Activated T-cell treated with anti-CD3 and anti-CD28 coated beads for 48 hours (primary cell): ENCODE measurements at places on chromosomes 11 and 22.

DNA sequence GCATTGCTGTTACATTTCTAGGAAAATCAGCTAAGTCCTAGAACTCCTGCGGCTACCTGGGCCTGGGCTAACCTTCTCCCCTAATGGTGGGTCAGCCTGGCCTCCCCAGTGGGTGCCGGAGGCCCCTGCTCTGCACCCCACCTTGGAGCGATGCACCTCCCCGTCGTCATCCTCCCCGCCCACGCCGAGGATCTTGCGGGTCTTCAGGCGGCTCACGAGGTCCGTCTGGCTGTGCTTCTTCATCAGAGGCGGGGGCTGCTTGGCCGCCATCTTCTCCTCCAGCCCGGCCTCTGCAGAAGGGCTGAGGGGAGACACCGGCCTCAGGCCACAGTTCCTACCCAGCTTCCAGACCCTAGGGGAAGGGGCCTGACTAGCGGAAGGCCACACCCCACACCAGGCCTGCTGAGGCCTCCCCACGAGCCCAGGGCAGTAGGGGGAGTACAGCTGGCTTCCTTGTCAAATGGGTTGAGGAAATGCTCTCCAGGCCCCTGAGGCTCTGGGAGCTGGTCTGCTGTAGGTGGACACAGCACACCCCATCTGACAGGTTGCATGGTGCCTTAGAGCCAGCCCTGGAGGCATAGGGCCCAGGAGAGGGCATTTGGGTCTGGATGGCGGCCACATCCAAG is 12.5 kb downstream of the TP53I11 start:
- DNase-seq: no peak

- DNase-seq: no peak
Observed at GRCh38 chr22:17586831-17587440, 23.6 kb downstream of the SLC25A18 start.

DNA sequence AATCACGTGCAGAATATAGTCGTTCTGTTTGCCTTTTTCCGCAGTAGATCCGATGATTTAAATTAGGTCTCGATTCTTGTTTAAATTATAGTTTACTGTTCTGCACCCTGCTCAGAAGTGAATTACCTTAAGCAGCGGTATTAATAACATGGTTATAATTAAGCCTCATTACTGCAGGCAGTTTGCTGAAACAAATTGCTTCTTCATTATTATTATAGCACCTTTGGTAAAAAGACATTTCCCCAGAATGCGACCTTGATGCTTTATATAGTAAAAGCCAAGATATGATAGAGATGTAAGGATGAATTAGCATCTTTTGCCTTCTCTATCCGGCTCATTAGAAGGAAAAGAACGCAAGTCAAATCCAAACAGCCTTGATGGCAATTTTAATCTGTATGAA is 625.2 kb upstream of the CADM1 start:
- DNase-seq: no peak

DNA sequence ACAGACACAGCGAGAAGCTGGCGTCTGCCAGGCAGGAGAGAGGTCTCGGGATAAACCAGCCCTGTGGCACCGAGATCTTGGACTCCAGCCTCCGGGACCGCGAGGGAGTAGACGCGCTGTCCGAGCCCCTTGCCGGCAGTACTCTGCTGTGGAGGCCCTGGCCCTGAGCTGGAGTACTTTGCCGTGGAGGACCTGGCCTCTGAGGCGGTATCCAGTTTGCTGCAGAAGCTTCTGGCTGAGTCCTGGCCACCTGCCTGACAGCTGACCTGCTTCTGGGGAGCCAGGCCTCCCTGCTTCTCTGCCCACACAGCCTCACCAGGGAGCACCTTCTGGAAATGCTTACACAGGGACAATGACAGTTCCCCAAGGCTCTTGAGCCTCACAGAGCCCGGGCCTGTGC is 31.6 kb upstream of the CARS1 start:
- no peak for DNase-seq

GRCh38 chr11:66918741-66919140 is 39.4 kb downstream of the PC start:
- no peak for DNase-seq

DNA sequence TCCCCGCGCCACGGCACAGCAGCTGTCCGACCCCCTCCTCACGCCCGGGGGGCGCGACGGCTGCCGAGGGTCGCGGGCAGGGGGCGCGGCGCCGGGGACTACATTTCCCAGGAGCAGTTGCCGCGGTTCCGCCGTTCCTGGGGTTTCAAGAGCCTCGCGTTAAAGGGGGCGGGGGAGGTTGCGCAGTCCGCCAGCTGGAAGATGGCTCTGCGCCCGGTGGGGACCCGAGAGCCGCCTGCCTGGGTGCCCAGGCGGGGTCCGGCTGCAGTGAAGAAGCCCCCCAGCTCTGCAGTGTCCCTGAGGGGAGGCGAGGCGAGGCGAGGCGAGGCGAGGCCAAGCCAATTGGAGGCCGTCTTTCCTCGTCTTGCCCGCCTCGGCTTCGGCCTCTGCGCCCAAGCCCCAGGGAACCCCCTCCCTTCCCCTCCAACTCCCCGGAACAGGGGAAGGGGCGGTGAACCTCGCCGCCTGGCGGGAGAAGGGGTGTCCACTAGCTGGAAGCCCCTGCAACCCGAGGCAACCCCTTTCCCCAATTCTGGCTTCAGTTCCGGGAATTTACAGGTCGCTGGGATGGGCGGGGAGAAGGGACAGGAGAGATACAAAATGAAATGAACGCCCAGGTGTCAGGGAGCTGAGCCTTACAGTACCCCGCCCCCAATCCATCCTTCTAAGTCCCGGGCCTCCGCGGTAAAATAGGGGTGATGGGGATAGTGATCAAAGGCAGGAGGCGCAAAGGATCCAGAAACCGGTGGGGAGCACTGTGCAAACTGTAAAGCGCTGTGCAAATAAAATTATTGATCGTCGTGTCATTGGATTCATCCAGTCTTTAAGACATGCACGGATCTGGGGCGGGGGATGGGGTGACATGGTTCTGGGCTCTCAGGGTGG is 5.2 kb upstream of the GCAT start:
- DNase-seq: no peak

DNA sequence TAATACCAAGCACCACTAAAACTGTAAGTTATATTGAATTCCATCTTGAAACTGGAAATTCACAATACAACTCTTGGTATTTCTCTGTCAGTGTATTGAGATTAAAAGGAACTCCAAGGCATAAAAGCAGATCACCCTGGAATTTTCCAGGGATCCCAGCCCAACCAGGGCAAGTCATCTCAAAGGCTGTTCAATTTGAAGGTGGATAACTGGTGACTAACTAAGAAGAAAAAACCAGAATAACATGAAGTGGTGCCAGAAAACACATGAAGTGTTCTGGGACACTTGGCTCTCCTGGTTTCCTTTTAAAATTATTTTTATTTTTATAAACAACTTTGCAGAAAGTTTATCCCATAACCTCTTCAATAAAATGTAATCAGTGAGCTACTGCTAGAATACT is 7.8 kb upstream of the BMAL1 start:
- DNase-seq: no peak

DNA sequence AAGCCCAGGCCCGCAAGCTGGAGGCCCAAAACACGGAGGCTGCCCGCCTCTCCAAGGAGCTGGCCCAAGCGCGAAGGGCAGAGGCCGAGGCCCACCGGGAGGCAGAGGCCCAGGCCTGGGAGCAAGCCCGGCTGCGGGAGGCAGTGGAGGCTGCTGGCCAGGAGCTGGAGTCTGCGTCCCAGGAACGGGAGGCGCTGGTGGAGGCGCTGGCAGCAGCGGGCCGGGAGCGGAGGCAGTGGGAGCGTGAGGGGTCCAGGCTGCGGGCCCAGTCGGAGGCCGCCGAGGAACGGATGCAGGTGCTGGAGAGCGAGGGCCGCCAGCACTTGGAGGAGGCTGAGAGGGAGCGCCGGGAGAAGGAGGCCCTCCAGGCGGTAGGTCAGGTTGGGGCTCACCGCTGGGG is 4.8 kb downstream of the CCDC88B start:
- no peak for DNase-seq

DNA sequence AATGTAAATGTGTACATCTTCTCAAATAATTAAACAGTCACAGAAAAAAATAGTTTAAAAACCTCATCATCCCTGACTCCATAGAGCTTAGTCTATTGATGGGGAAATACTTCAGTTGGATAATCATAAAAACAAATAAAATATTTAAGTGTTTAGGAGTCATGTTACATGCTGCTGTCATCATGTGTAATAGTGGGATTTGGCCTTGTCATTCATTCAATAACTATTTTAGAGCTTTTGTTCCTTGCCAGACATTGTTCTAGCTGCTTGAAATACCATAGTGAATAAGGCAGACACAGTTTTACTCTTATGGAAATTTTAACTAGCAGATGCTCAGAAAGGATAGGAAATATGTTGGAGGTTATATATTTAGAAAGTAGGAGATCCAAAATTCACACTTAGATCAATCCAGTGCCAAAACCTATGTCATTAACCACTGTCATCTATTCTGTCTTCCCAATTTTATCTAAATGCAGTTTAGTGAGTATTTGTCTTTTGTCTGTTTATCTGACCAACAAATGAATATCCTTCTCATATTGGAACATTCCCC is 324.7 kb downstream of the CASP12 start:
- no peak for DNase-seq

- no peak for DNase-seq
Observed at GRCh38 chr11:126951465-126951864, 49.1 kb downstream of the KIRREL3 start.

GRCh38 chr22:25159028-25159427 is 40.6 kb upstream of the CRYBB3 start:
- DNase-seq: no peak

DNA sequence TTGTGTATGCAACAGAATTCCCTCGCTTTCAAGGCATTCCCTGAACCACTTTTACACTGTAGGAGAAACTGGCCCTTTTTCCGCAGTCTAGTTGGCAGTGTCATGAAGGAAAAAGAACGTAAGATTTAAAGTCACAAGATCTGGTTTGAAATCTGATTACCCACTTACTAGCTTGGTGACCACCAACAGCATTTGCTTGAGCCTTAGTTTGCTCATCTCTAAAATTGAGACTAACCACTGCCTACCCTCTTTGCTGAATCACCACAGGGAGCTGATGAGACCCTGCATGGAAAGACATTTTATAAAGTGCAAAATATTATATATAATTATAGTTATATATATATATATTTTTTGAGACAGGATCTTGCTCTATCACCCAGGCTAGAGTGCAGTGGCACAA is 39.4 kb downstream of the SYTL2 start:
- DNase-seq: no peak

DNA sequence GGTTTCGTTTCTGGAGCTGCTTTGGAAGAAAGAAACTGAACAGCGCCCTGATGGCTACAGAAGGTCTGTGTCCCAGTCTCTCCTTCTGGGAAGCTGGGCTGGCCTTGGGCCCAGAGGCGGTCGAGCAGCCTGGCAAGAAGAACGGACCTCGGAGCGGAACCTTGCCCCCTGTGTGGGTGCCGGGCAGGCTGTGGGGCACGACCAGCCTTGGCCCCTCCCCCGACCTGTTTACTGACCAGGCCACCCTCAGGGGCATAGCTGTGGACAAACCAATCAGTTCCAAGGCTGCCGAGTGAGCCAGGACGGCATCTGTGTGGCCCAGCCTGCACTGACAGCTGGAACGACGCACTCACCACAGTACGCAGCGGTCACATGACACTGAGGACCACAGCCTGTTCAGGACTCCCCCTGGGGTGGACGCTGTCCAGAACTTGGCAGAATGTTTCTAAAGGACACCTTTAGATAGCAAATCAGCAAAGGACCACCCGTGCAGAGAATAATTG is 7.2 kb downstream of the PIM3 start:
- DNase-seq: no peak

DNA sequence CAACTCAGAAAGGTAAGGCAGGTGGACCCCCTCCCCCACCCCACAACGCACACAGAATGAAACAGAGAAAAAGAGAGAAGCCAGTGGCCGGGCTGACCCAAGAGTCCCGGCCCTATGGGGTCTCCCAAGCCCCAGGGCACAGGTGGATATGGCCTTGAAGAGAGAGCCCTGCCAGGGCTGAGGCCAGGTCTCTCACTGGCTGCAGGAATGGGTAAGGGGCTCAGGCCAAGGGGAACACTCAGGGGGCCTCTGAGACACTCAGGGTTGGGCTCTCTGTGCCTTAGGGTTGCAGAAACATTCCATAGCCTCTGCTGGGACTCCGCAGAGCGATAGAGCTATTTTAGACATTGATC is 98.0 kb downstream of the PDE2A start:
- no peak for DNase-seq

DNA sequence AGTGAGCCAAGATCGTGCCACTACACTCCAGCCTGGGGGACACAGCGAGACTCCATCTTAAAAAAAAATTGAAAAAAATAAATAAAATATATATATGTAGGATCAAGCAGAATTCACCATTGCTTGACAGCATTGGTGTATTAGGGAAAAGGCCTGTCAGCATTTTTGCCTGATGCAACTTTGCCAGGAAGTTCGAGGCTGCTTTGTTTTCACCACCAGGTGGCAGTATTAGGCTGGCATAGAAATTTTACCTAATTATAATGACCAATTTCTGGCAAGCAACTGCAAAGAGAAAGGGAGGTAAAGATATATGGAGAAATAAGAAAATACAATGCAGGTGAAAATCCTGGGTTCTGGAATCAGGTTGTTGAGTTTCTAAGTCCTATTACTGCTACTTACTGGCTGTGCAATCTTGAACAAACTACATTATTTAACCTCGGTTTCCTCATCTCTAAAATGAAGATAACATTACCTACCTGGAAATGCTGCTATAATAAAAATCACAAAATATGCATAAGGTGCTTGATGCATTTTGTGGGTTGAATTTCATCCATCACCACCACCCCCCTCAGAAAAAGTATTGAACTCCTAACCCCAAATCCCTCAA is 24.7 kb downstream of the LAYN start:
- peak; percentile 38 for DNase-seq

DNA sequence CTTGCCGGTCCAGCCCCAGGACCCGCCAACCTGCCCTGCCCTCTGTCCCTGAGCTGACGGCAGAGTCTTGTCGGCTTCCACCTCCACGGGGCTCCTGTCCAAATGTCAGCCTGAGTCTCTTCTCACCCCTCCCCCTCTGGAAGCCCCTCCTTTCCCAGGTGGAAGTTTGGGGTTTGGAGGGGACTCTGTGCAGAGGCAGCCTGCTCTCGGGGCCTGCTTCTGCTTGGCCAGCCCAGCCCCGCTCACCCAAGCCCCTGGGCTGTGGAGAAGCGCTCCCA is 31.0 kb downstream of the CTTN start:
- no peak for DNase-seq

- no peak for DNase-seq
Observed at GRCh38 chr11:29773656-29774264, 243.1 kb downstream of the KCNA4 start.

GRCh38 chr22:31602259-31602952 is 59.6 kb downstream of the PISD start:
- DNase-seq: no peak

GRCh38 chr11:110691926-110692325 is 20.3 kb downstream of the ARHGAP20 start:
- no peak for DNase-seq

- DNase-seq: no peak
Observed at GRCh38 chr11:130527636-130528297, 79.3 kb downstream of the ADAMTS15 start.

DNA sequence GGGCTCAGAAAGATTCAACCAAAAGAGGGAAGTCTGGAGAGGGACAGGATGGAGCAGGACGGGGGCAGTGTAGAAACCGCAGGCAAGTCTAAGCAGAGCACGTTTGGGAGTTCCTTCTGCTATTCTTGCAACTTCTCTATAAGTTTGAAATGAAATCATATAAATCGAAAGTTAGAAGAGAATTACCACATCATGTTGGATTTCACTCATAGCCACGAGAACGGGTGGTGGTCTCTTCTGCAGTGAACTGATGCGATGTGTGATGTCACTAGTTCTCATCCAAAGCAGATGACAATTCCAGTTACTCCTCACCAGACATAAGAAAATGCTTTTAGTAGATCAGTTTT is 36.0 kb downstream of the KCNQ1 start:
- DNase-seq: no peak
